NCI-H460 (cell line): ENCODE measurements at places on chromosomes 1 and 21.

DNA sequence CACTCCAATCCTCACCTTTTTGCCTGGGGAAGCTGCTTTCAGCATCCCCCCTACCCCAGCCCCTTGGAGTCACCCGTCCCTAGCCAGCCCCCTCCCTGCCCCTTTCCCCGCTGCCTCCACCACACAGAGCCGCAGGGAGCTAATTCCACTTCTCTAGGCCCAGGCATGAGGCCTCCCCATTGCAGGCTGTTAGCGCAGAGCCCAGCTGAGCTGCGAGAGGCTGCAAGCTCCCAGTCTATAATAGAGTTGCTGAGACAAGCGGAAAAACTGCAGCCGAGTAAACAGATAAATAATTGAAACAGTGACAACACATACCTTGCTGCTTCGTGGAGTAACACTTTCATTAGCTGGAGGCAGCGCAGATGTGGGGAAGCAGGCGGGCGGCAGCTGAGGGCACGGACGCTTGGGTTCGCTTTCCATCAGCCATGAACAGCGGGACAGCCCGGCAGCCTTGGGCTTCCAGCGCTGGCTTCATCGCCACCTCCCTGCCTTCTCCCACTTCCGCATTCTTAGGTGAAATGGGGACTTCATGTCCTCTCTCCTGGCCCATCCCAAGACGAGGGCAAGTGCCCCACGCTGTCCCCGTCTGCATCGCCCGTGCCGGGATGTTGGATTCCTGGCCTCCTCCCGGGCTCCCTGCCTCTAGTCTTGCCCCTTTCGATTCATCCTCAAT, 183.3 kb downstream of the IGSF21 start:
- no peak for DNase-seq

DNA sequence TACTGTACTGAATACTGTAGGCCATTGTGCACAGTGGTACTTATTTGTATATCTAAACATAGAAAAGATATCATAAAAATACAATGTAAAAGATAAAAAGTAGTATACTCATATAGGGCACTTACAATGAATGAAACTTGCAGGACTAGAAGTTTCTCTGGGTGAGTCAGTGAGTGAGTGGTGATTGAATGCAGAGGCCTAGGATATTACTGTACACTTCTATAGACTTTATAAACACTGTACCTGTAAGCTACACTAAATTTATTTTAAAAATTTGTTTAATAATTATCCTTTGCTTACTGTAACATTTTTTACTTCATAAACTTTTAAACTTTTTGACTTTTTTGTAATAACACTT, 82.5 kb downstream of the FGGY start:
- DNase-seq = no peak

- DNase-seq = no peak
These were observed 111.6 kb downstream of the CYYR1 start for GRCh38 chr21:26461500-26461899.

- DNase-seq = no peak
These were observed 65.9 kb downstream of the LAMC1 start for GRCh38 chr1:183089025-183089639.
